ENCODE measurements at places on chromosomes 7 and 10. TPM values are rescaled to one million over a fixed set of nuclear protein-coding genes. Genes with fewer than 3 reads are reported as not detected.
A peak's percentile ranks its signal among the peaks of the same experiment; 100 is the strongest.

The MYH16 gene
- not detected for total RNA-seq

The H2BK1 gene
- not detected for total RNA-seq

The HYAL4 gene
- not detected for total RNA-seq

The FAM25G gene
- not detected for total RNA-seq

The FANK1 gene
- not detected for total RNA-seq

The UCN3 gene
- not detected for total RNA-seq

- H3K27ac ChIP-seq = no peak overlapping the region
- H3K4me1 ChIP-seq = no peaks in the 10 kb centered on the region
- no peak for DNase-seq
- no peaks in the 10 kb centered on the region for H3K27me3 ChIP-seq
- no peak overlapping the region for H3K4me3 ChIP-seq
Measured at GRCh38 chr7:17432793-17433192, 134.3 kb downstream of the AHR start.

DNA sequence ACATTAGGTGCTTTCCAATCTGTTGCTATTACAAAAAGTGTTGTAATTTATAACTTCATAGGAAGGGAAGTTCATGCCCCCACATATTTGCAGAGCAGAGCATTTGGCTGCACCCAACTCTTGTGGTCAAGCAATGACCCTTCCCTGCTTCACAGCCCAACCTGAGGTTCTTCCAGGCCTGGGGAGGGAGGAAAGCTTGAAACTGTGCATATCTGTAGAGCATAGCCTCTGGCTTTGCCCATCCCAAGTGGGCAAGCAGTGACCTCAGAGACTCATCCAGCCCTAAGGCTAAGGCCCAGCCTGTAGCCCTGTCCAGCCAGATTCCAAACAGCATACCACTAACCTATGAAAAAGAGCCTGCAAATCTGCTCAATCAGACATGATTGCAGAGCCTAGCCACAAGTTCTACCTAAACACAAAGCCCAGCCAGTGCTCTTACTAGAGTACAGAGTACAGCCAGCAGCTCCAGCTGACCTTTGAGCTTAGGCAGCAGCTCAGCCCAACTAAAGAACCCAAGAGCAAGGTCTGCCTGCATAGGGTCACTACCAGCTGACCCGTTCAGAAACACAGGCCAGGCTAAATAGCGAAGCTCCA lies 14.4 kb upstream of the GSTK1 start:
- H3K4me1 ChIP-seq = no peaks in the 10 kb centered on the region
- no peaks in the 10 kb centered on the region for H3K36me3 ChIP-seq
- H3K27me3 ChIP-seq = no peaks in the 10 kb centered on the region
- no peak overlapping the region for H3K4me3 ChIP-seq
- no peak for DNase-seq
- H3K27ac ChIP-seq = no peak overlapping the region

- DNase-seq = no peak
- H3K36me3 ChIP-seq = no peaks in the 10 kb centered on the region
- H3K4me3 ChIP-seq = no peak overlapping the region
- H3K27me3 ChIP-seq = no peaks in the 10 kb centered on the region
Measured at GRCh38 chr10:78476844-78477243, 443.2 kb downstream of the RPS24 start.

DNA sequence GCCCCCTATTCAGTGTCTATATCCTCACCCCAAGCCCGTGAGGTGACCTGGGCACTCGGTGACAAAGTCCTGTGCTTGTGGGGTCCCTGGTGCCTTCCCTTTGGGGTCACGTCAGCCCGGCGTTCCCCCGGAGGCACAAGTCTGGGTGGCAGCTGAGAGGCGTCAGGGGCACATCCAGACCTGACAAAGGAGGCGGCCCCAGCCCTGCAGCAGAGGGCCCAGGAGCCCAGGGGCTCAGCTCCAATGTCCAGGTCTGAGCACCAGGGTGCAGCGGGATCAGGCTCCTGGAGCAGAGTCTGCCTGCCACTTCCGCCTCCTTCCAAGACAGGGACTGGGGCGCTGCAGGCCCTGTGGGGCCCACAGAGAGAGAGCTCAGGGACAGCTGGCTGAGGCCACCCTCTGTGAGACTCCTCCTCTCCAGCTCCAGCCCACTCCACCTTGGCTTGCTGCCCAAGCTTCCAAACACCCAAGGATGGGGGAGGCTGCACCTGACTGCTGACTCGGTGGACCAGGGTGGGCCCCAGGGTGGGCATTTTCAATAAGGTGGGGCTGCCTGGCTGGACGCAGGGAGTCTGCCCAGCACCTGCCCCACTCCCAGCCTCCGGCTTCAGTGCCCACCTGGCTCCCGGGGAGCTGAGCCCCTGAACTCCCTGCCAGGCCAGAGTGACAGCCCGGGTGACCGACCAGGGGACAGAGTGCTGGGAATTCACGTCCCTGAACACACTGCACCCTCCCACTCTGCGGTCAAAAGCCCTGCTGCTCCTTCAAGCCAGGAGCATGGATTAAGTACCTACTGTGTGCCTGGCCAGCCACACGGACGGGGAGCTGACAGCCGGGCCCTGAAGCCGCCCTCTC lies 1.0 kb upstream of the KNDC1 start:
- H3K4me1 ChIP-seq = peaks cover 3% of the 10 kb centered on the region
- H3K27ac ChIP-seq = no peak overlapping the region
- H3K4me3 ChIP-seq = no peak overlapping the region
- peaks cover 5% of the 10 kb centered on the region for H3K27me3 ChIP-seq
- peaks cover 6% of the 10 kb centered on the region for H3K36me3 ChIP-seq

- DNase-seq = no peak
- no peaks in the 10 kb centered on the region for H3K27me3 ChIP-seq
- no peaks in the 10 kb centered on the region for H3K4me1 ChIP-seq
- H3K27ac ChIP-seq = no peak overlapping the region
- H3K4me3 ChIP-seq = no peak overlapping the region
Measured at GRCh38 chr10:91251430-91252056, 31.1 kb downstream of the PCGF5 start.

DNA sequence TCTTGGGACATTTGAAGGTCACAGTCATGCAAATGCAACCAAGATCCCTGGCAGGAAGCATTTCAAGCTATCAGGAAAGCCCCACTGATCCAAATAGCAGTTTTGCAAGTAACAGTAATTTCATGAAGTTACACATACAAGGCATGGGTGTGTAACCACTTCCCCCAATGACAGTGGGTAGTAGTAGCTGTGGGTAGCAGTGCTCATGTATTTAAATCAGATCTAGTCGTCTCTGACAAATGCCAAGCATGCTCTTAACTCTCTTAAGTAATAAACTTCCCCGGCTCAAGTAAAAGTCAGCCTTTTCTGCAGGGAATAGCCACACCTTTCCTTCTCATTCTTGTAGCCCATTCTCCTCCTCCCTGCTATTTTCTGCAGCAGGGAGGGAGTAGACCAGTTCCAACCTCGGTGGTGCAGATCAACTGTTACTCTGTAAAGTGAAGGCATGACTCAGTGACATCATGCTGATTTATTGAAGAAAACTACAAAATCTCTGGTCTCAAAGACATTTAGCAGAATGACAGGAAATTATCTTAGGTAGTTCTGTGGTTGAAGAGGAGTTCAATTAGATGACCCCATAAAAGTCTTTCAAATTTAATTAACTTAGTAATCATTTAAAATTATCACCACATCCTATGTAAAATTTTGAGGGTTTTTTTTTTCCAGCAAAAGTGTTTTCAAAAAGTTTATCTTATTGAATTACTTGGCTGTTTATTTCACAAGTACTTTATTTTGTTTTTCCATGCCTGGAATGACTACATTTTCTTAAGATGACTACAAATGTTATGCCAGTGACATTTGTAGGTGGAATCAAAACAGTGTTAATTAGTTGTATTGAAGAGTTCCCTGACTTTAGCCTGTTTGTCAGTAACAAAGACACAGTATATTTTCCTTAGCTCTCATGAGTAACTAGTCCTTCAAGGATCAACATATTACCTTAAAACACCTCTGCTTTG lies 568.3 kb downstream of the INHBA start:
- H3K4me1 ChIP-seq = peaks cover 3% of the 10 kb centered on the region
- no peak for DNase-seq
- H3K27ac ChIP-seq = no peak overlapping the region
- no peaks in the 10 kb centered on the region for H3K27me3 ChIP-seq
- H3K4me3 ChIP-seq = no peak overlapping the region

- H3K27me3 ChIP-seq = no peaks in the 10 kb centered on the region
- H3K27ac ChIP-seq = no peak overlapping the region
- no peaks in the 10 kb centered on the region for H3K36me3 ChIP-seq
- no peak overlapping the region for H3K4me3 ChIP-seq
- no peak for DNase-seq
- H3K4me1 ChIP-seq = no peaks in the 10 kb centered on the region
Measured at GRCh38 chr10:44066527-44067255, 318.2 kb downstream of the CXCL12 start.

- H3K27ac ChIP-seq = no peak overlapping the region
- no peak for DNase-seq
- no peaks in the 10 kb centered on the region for H3K27me3 ChIP-seq
- H3K4me1 ChIP-seq = no peaks in the 10 kb centered on the region
- H3K4me3 ChIP-seq = no peak overlapping the region
Measured at GRCh38 chr7:128421384-128421783, 11.6 kb upstream of the IMPDH1 start.

- no peak overlapping the region for H3K27ac ChIP-seq
- no peaks in the 10 kb centered on the region for H3K27me3 ChIP-seq
- H3K36me3 ChIP-seq = no peaks in the 10 kb centered on the region
- no peak for DNase-seq
- no peak overlapping the region for H3K4me3 ChIP-seq
- H3K4me1 ChIP-seq = no peaks in the 10 kb centered on the region
Measured at GRCh38 chr10:67725567-67725966, 29.6 kb upstream of the CTNNA3 start.

DNA sequence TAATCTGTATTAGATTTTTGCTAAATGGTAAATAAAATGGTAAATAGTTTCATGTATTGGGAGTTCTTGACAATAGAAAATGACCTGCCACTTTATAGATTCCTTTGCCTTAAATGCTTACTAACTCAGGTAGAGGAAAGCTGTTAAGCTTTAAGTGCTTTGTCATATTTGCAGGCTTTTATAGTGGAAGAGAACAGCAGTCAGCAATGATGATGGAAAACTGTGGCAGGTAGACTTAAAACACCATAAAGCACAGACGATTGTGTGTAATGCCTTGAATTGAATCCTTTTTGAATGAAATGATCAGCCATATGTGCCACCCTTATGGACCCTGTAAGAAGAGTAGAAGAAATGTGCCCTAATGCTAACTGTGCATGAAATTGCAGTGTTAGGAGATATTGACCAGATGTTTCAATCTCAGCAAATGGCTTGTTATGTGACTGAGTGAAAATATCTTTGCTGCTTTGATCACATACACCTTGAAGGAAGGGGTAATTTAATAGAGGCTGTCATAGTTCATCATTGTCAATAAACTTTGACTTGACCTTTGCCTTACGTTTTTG lies 230.4 kb downstream of the ADK start:
- no peaks in the 10 kb centered on the region for H3K27me3 ChIP-seq
- H3K4me3 ChIP-seq = no peak overlapping the region
- H3K4me1 ChIP-seq = no peaks in the 10 kb centered on the region

DNA sequence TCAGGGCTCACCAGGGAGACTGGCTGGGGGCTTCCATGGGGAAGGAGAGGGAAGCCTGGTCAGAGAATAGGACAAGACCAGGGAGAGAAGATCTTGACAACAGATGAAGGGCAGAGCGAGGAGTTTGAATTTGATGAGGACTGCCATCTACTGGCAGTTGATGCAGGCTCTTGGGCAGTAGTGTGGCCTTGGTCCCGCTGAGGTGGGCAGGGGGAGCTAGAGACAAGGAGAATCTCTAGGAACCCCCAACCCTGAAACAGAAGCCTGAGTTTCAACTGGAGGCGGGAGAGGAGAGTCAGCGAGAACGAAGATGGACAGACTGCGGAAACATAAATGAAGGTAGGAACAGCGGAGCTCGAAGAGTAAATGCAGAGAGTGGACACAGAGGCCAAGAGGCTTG lies 81.0 kb downstream of the PPP1R3C start:
- DNase-seq = peak; percentile 66
- no peaks in the 10 kb centered on the region for H3K27me3 ChIP-seq
- no peak overlapping the region for H3K27ac ChIP-seq
- H3K4me3 ChIP-seq = no peak overlapping the region
- no peaks in the 10 kb centered on the region for H3K4me1 ChIP-seq

GRCh38 chr10:31153692-31154091 lies 122.0 kb upstream of the ZNF438 start:
- H3K36me3 ChIP-seq = no peaks in the 10 kb centered on the region
- DNase-seq = no peak
- no peaks in the 10 kb centered on the region for H3K27me3 ChIP-seq
- H3K4me3 ChIP-seq = no peak overlapping the region

DNA sequence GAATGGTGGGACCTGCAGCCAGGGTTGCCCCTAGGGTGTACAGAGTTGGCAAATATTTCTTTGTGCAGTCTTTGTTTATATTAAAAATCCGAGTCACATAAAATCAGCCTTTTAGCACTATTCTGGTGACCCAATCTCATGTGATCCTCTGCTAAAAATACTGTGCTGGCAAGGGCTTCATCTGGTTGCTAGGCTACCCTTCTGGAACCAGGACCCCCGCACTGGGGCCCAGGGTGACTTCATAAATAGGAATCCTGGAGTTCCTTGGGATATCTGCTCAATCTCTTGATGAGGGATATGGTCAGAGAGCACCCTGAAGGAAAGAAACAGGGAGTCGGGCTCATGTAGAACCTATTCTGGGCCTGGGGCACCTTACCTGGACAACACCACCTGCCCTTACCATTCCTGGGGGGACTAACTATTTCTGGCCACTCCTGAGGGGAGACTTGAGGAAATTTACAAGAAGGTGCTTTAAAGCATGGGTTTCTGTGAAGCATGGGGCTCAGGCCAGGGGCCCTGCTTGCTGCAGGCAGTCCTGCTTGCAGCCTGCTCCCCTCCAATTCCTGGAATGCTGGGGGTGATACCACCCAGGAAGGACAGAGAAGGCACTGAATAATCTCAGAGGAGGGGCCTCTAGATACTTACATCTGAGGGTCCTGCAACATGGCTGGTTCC lies 44.7 kb downstream of the SH2D4B start:
- H3K36me3 ChIP-seq = no peaks in the 10 kb centered on the region
- DNase-seq = no peak
- no peak overlapping the region for H3K27ac ChIP-seq
- no peaks in the 10 kb centered on the region for H3K4me1 ChIP-seq
- H3K4me3 ChIP-seq = no peak overlapping the region
